ENCODE measurements at places on chromosomes 12 and 14. TPM values are rescaled to one million over a fixed set of nuclear protein-coding genes. Genes with fewer than 3 reads are reported as not detected.

LRTM2 gene
- total RNA-seq: not detected

SLC24A4 gene
- total RNA-seq: not detected

PARP2 gene
- 19.9 TPM for total RNA-seq

KRT78 gene
- not detected for total RNA-seq

SLC7A8 gene
- total RNA-seq: 11.7 TPM

TC2N gene
- 1.6 TPM for total RNA-seq

MYH6 gene
- not detected for total RNA-seq

TAS2R46 gene
- 4.7 TPM for total RNA-seq

RECQL gene
- total RNA-seq: 54.1 TPM

IL23A gene
- not detected for total RNA-seq

COX14 gene
- 36.4 TPM for total RNA-seq

SMOC1 gene
- total RNA-seq: 0.25 TPM

RNASE7 gene
- total RNA-seq: not detected

ART4 gene
- total RNA-seq: 0.36 TPM

KRT6C gene
- total RNA-seq: not detected

NUAK1 gene
- total RNA-seq: 3.0 TPM

TAS2R20 gene
- total RNA-seq: 1.9 TPM

CLEC9A gene
- total RNA-seq: not detected

GALNT8 gene
- not detected for total RNA-seq

FERMT2 gene
- 133 TPM for total RNA-seq

SCYL2 gene
- 49.1 TPM for total RNA-seq

PLBD1 gene
- 3.4 TPM for total RNA-seq

GLT1D1 gene
- not detected for total RNA-seq

GUCY2C gene
- total RNA-seq: not detected

TMEM253 gene
- 0.27 TPM for total RNA-seq

LAG3 gene
- total RNA-seq: 0.16 TPM

LRRC9 gene
- not detected for total RNA-seq

TMEM63C gene
- 1.9 TPM for total RNA-seq

EIF2S3B gene
- 9.2 TPM for total RNA-seq

KCNA5 gene
- total RNA-seq: not detected

PELI2 gene
- 14.0 TPM for total RNA-seq

P2RX2 gene
- total RNA-seq: not detected

SDR9C7 gene
- total RNA-seq: not detected

ATF7IP gene
- 164 TPM for total RNA-seq

SSTR1 gene
- 0.63 TPM for total RNA-seq

ERBB3 gene
- 1.5 TPM for total RNA-seq

VDR gene
- 5.0 TPM for total RNA-seq

HOXC6 gene
- 0.09 TPM for total RNA-seq

INSM2 gene
- total RNA-seq: not detected

FRMD6 gene
- total RNA-seq: 257 TPM

RAB3IP gene
- 4.8 TPM for total RNA-seq

CCDC88C gene
- total RNA-seq: not detected
